ENCODE measurements at places on chromosomes 16 and 17.

GRCh38 chr17:34532281-34533065 lies 46.9 kb upstream of the TMEM132E start:
- DNase-seq, result no peak

DNA sequence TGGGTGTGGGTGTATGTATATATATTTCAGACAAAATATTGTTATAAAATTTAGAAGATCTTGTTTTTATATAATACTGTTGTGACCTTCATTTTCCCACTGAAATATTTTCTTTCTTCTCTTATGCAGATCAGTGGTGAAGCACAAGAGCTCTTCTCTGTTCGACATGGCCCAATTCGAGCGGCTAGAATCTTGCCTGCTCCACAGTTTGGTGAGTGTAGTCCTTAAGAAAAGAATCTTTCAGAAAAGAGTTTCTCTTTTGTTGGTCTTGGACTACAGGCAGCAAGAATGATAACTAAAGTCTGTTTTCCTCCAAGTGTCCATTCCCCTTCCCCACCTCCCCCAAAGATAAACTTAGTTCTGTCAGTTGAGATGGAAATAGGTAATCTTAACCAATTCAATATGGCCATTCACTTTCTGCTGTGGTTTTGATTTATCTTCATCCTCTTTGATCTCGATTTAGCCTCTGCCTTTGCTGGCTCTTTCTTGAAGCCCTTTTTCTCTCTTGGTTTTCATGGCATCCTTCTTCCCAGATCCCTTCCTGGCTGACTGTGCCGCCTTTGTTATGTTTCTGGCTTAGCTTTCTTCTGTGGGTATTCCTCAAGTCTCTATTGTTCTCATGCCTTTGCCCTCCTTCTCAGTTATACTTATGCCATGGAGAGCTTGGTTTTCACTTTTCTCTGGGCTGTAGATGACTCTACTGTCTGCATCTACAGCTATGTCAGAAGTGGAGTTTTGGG lies 69.6 kb downstream of the BCAS3 start:
- DNase-seq, result no peak

- DNase-seq, result no peak
These were observed 24.9 kb downstream of the AMFR start for GRCh38 chr16:56400458-56400857.

DNA sequence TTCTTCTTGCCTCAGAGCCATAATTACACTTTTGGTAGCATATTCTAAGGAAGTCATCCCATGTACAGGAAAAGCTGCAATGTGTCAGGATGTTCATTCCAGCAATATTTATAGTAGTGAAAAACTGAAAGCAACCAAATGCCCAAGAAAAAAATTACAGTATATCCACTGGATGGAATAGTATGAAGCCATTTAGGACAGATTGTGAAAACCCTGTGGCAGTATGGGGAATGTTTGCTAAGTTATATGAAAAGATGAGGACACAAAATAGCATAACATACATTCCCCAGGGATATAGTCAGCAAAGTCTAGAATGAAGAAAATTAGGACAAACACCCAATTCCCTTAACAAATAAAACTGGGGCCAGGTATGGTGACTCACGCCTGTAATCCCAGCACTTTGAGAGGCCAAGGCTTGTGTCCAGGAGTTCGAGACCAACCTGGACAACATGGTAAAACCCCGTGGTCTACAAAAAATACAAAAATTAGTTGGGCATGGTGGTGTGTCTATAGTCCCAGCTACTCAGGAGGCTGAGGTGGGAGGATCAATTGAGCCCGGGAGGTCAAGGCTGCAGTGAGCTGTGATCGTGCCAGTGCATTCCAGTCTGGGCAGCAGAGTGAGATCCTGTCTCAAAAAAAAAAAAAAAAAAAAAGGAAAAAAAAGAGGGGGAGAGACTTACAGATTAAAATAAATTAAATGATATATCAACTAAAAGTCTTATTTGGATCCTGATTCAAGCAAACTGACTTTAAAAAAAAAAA lies 2.3 kb downstream of the LRRC3C start:
- no peak for DNase-seq

GRCh38 chr17:15479703-15480102 lies 12.3 kb upstream of the CDRT4 start:
- no peak for DNase-seq

GRCh38 chr16:24921229-24921628 lies 75.5 kb downstream of the SLC5A11 start:
- peak; percentile 15 for DNase-seq

DNA sequence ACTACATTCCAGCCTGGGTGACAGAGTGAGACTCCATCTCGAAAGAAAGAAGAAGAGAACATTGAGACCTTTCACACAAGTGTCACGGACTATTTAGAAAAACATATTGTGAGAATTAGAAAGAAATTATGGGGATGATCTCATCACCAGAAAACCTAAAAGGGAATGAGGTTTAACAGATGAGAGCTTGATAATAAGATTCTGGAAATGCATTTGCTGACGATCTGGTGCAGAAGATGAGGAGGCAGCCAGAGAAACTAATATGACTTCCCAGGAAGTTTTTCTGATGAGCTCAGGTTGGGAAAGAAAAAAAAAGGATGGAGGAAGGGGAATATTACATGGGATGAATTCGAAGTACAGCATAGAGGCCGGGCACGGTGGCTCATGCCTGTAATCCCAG lies 10.8 kb upstream of the APOH start:
- no peak for DNase-seq

GRCh38 chr17:17943281-17943984 lies 28.8 kb downstream of the TOM1L2 start:
- no peak for DNase-seq

GRCh38 chr16:26475596-26475995 lies 591.1 kb upstream of the C16orf82 start:
- no peak for DNase-seq

- no peak for DNase-seq
These were observed 107.4 kb upstream of the TOM1L1 start for GRCh38 chr17:54793271-54793670.

GRCh38 chr16:57504001-57504400 lies 17.7 kb upstream of the DOK4 start:
- DNase-seq, result no peak

- no peak for DNase-seq
These were observed 24.2 kb downstream of the SAP30BP start for GRCh38 chr17:75691371-75691791.

- DNase-seq, result no peak
These were observed 1.9 kb upstream of the MYL11 start for GRCh38 chr16:30372725-30373124.

DNA sequence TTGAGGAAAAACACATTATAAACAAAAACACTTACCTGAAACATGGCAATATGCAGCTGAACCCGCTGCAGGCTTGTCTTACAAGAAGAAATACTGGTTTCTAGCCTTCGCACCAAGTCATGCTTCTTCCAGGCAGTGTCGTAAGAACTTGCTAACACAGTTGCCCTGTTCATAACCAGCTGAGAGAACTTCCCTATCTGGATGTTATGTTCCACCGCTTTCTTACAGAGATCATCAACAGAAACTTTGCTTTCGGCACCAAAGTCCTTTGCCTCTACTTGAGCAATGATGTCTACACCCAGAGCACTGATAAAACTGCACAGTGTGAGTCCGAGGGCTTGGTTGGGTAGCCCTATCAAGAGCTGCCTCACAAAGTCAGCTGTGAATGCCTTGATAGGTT lies 27.9 kb upstream of the ARL6IP1 start:
- no peak for DNase-seq

DNA sequence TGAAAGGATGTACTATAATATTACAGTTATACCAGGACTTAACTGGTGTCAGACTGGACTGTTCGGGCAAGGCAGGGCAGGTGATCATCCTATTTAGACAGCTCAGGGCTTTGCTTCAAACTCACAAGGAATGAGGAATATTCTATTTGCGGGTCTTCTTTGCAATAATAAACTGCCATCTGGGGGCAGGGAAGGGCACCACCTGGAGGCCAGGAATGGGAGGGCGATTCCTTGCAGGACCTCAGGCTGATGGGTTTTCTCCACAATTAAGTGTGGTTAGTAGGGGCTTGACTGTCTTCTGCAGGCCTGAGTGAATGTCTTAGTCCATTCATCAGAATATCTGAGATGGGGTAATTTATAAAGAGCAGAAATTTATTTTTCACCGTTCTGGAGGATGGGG lies 424.1 kb downstream of the CA10 start:
- no peak for DNase-seq

- DNase-seq, result no peak
These were observed 688.9 kb upstream of the KIF2B start for GRCh38 chr17:53133876-53134275.

- no peak for DNase-seq
These were observed 15.8 kb upstream of the EXOSC6 start for GRCh38 chr16:70267516-70267915.

DNA sequence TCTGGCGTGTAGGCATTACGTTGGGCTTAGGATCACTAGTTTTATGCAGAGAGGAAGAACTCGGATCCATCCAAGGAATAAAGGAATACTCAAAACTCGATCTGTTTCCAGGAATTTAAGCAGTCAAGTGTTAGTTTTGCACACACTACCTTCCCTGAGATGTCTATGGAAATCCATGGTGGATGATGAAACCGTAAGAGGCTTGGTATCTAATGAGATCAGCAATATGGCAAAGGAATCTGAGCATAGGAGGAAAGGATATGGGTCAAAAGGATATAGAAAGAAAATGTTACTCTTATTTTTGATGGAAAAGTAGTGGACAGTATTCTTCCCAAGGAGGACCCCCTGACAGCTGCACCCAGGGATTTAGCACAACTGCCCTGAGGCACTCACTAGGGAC lies 59.6 kb downstream of the SMG6 start:
- no peak for DNase-seq

DNA sequence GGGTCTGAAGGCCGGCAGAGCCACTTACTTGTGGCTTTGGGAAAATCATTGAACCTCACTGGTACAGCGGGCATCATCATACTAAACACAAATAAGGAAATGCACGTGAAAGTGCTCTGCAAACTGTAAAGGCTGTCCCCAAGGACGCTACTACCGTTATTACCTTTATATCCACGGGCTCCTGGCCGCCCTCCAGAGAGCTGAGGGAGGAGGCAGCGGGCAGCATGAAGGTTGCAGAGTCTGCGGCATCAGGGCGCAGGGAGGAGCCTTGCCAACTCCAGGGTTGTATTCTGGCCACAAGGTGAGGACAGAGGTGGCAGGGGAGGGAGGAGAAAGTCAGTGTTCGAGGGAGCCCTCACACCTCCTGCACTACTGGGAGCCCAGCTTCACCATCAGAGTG lies 68.3 kb upstream of the GCSH start:
- DNase-seq, result no peak

DNA sequence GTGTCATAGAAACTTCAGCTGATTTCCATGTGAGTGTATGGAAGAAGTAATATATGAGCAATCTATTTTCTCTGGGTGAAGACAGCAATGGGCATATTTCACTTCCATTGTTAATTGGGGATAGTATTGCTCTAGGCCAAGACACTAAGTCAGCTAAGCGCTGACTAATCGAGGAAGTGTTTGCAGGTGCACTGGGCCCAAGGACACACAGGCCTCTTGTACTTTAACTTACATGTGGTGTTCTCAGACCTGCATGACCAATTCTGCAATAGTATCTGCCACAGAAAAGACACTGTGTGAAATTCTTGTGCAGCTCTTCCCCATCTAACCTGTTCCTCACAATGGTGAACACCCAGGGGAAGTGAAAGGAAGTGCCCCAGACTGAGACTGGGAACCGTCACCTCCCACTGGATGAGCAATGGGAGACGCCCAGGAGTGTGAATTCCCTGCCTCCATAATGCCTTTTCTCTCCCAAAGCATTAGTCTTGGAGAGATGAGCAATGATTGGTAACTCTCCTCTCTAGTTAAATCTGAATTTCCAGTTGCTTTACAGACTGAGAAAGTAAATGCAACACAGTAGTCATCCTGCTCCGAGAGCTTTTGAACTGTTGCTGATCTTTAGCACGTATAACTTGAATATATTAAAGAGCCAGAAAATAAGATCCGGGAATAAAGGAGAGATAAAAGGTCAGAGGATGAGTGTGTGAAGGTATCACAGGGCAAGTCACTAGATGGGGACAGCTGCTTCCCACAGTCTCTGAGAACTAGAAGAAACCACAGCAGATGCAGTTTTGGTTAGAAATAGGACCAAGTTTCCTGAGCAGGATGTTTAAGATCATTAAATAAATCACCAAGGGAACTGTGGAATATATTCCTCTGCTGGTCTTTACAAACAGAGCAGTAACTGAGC lies 82.6 kb downstream of the CDK5R1 start:
- DNase-seq, result no peak

DNA sequence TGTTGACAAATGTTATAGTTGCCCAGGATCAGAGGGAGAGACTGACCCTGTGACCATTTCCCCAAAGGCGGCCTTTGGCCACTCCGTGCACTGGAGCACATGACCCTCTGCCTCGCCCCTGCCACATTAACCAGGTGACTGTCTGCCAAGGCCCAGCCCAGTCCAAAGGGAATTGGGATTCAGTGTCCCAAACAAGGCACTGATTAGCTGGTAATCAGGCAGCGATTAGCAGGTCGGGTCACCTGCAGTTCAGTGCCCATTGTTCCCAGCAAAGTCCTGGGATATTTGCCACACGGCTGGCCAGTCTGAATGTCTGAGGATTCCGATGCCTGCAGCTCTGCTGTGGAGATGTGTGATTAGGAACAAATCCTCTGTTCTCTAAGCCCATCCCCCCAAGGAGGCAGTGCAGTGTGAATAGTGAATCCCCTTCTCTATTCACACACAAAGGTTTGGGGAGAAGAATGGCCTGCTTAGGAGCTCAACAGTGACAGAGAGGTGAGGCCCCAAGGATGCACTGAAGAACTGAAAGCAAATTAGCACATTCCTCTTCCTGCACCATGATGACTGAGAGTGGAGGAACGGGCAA lies 123.1 kb upstream of the MAF start:
- DNase-seq, result no peak

DNA sequence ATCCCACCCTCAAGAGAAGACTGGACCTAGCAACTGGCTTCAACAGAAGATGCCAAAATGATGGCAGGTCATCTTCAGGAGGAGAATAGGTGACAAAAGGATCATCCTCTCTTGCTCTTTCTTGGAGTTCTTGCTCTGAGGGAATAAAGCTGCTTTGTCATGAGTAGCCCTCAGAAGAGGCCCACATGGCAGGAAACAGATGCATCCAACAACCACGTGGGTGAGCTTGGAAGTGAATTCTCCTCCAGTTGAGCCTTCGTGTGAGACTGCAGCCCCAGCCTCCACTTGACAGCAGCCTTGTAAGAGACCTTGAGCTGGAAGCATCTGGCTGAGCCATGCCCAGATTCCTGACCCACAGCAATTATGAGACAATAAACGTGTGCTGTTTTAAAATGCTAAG lies 87.5 kb downstream of the DYNLRB2 start:
- DNase-seq, result no peak

GRCh38 chr17:51770027-51770759 lies 388.3 kb downstream of the CA10 start:
- DNase-seq, result no peak

- DNase-seq, result no peak
These were observed 11.4 kb downstream of the CDR2L start for GRCh38 chr17:74998783-74999182.

GRCh38 chr17:53092072-53092471 lies 730.7 kb upstream of the KIF2B start:
- no peak for DNase-seq

All from activated gamma-delta T cell treated with anti-CD3 and anti-CD28 coated beads, Interleukin-2, amount 50 U/mL, for 16 hours (primary cell).